SJSA1 (cell line): ENCODE measurements at places on chromosomes 16 and 17. TPM values are rescaled to one million over a fixed set of nuclear protein-coding genes. Genes with fewer than 3 reads are reported as not detected.

DNA sequence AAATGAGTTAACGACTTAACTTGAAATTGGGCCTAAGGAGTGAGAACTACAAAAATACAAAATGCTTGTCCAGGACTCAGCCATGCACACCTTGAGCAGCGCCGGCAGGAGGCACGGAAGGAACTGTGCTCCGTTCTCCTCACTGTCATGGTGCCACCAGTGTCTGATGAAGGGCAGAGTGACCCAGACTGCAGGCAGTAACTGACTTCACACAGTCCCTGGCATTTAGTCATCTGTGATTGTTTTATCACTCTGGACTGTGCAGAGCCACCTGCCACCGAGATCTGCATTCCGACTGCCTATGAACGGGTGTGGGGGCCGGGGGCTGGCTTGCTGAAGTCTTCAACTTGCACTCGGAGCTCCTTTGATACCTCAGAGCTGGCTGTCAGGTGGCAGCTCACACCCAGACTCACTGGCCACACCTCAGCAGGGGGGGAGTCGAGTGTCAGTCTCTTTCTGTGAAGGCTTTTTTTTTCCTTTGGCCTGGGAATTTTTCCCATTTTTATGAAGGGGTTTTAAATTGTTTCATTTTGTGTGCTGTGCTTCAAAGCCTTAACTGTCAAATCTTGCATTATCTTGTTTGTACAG is 20.2 kb upstream of the ENDOV start:
- H3K27ac ChIP-seq: no peak overlapping the region
- no peak overlapping the region for H3K4me3 ChIP-seq
- no peaks in the 10 kb centered on the region; the same call in 1 of the 2 replicates for H3K27me3 ChIP-seq

DNA sequence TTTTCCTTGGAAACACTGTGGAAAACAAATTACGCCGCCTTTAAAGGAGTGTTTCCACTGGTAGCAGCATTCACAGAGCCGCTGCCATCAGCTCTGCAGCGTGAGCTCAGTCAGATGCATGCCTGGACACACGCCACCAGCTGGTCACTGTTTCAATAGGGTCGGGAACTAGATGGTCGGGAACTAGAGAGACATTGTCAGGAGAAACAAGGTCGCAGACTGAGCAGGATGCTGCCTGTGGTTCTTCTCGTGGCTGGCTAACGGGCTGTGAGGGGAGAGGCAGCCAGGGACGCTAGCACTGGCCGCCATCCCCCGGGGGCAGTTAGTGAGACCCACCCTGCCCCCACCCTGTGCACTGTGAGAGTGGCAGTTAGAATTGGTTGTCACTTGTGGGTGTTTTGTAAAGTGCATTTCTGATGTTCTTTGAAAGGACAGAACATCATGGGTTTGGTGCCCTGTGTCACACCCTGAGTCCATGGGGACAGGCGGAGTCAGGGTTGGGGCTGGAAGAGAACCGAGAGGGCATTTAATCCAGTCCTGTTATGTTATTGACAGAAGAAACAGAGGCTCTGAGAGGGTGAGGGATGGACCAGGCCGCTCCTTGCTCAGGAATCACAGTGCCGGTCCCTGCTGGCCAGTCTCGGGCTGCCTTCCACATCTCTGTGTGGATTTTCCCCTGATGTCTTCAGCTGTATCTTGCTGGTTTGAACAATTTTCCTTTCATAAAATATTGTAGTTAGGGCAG is 86.3 kb downstream of the SPECC1 start:
- no peak overlapping the region for H3K4me3 ChIP-seq
- no peaks in the 10 kb centered on the region; the same call in 1 of the 2 replicates for H3K27me3 ChIP-seq
- H3K27ac ChIP-seq: no peak overlapping the region
- H3K4me1 ChIP-seq: no peaks in the 10 kb centered on the region

Gene DCXR
- 128 and 176 TPM in 2 replicates for total RNA-seq

Gene KRT31
- total RNA-seq: not detected in 2 replicates

Gene KRT33A
- total RNA-seq: not detected in 2 replicates

Gene CES3
- total RNA-seq: not detected in 2 replicates

GRCh38 chr17:5272322-5272721 is 9.8 kb upstream of the RABEP1 start:
- H3K4me1 ChIP-seq: no peaks in the 10 kb centered on the region
- H3K36me3 ChIP-seq: no peaks in the 10 kb centered on the region
- H3K4me3 ChIP-seq: no peak overlapping the region
- H3K27me3 ChIP-seq: no peaks in the 10 kb centered on the region; the same call in 1 of the 2 replicates
- DNase-seq: no peak

Gene KRTAP3-1
- not detected in 2 replicates for total RNA-seq

- no peak overlapping the region for H3K27ac ChIP-seq
- H3K4me3 ChIP-seq: no peak overlapping the region
- no peaks in the 10 kb centered on the region for H3K36me3 ChIP-seq
These were observed 238.4 kb downstream of the CEP112 start for GRCh38 chr17:65953316-65954147.

DNA sequence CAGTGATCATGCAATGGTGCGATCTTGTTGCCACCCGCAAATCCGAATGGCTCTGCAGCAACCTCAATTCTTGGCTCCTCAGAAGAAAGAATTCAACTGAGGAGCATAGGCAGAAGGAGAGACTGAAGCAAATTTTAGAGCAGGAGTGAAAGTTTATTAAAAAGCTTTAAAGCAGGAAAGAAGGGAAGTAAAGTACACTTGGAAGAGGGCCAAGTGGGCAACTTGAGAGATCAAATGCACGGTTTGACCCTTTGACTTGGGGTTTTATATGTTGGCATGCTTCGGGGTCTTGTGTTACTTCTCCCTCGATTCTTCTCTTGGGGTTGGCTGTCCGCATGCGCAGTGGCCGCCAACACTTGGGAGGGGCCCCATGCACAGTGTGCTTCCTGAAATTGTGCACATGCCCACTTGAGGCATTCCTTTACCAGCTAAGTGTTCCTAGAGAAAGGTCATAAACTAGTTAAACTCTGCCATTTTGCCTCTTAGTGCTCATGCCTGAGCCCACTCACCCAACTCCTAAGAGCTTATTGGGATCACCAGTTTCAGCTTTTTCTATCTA is 36.7 kb downstream of the ZNRF1 start:
- DNase-seq: no peak
- no peaks in the 10 kb centered on the region for H3K27me3 ChIP-seq
- H3K36me3 ChIP-seq: peaks cover 2% of the 10 kb centered on the region; the same call in 1 of the 2 replicates
- H3K4me1 ChIP-seq: peaks cover 10% of the 10 kb centered on the region
- no peak overlapping the region for H3K27ac ChIP-seq
- no peak overlapping the region for H3K4me3 ChIP-seq

- H3K4me1 ChIP-seq: peaks cover 30% of the 10 kb centered on the region
- no peak overlapping the region for H3K27ac ChIP-seq
- DNase-seq: no peak
- no peaks in the 10 kb centered on the region for H3K27me3 ChIP-seq
- H3K36me3 ChIP-seq: peaks cover 52% of the 10 kb centered on the region
These were observed 4.5 kb upstream of the PHKG2 start for GRCh38 chr16:30743716-30744115.

- no peaks in the 10 kb centered on the region for H3K27me3 ChIP-seq
- H3K4me3 ChIP-seq: no peak overlapping the region
- no peak for DNase-seq
- H3K4me1 ChIP-seq: peaks cover 6% of the 10 kb centered on the region; the same call in 1 of the 2 replicates
These were observed 113.2 kb downstream of the PRKCB start for GRCh38 chr16:23948949-23949411.

Gene GSG1L
- not detected in 2 replicates for total RNA-seq

- no peak for DNase-seq
- no peak overlapping the region for H3K4me3 ChIP-seq
- peaks cover 100% of the 10 kb centered on the region for H3K36me3 ChIP-seq
- peaks cover 16% of the 10 kb centered on the region for H3K4me1 ChIP-seq
These were observed 42.0 kb downstream of the PLD6 start for GRCh38 chr17:17164156-17164555.

DNA sequence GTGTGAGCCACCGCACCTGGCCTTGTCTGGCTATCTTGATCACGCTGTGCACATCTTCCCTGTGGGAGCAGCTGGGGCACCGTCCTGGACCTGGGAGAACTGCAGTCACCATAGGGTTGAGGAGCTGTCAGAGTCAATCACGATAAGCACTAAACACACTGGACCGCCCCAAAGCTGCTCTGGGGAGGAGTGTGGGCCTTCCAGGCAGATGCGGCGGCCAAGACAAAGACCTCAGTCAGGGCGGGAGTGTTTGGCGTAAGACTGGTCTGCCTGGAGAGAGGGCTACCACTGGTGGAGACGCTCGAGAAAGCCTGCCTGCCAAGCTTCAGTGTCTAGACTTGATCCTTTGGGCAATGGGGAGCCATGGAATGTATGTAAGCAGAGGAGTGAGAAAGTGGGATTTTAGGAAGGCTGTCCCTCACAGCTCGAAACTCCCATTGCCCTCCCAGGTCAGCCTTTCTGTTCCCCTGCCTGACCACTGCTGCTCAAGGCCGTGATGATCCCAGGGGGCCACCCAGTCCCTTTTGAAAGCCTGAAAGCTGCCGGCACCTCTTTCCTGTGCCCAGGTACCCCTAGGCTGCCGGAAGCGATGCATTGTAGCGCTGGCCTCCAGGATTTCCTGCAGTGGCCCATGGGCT is 29.3 kb upstream of the CIBAR2 start:
- no peaks in the 10 kb centered on the region for H3K36me3 ChIP-seq
- no peak overlapping the region for H3K27ac ChIP-seq
- H3K4me3 ChIP-seq: no peak overlapping the region
- H3K4me1 ChIP-seq: peaks cover 16% of the 10 kb centered on the region
- no peaks in the 10 kb centered on the region for H3K27me3 ChIP-seq
- no peak for DNase-seq

DNA sequence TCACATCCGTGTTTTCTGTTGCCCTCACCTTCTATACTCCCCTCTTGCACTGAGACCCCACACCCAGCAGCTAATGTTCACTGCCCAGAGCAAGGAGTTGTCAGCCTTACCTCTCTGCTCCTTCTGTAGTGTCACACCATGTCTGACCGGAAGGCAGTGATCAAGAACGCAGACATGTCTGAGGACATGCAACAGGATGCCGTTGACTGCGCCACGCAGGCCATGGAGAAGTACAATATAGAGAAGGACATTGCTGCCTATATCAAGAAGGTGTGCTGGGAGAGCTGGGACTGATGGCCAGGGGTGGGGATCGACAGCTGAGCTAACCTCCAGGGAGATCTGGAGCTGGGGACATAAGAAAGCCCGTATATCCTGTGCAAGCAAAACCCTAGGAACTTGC is 3.7 kb downstream of the DYNLL2 start:
- H3K27ac ChIP-seq: no peak overlapping the region
- no peaks in the 10 kb centered on the region for H3K27me3 ChIP-seq
- peaks cover 20% of the 10 kb centered on the region for H3K4me1 ChIP-seq
- DNase-seq: no peak
- H3K36me3 ChIP-seq: peaks cover 88% of the 10 kb centered on the region
- H3K4me3 ChIP-seq: no peak overlapping the region

DNA sequence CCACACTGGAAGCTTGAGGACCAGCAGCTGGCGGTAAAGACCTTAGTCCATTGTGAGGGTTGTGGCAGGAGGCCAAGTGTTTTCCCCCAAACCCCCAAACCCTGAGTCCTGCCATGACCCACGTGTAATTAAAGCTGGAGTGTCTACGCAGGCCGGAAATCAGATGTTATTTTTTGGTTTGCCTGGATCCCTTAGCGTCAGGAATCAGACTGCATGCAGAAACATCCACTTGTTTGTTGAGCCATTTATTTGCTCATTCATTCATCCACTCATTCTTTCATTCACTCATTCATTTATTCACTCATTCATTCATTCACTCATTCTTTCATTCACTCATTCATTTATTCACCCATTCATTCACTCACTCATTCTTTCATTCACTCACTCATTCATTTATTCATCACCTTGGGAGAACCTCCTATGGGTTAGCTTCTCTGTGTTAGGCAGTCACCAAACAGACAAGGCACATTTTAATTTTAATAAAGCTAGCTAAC is 313.1 kb downstream of the MAF start:
- DNase-seq: no peak
- no peak overlapping the region for H3K4me3 ChIP-seq
- H3K27me3 ChIP-seq: no peaks in the 10 kb centered on the region
- H3K36me3 ChIP-seq: no peaks in the 10 kb centered on the region

Gene FOXO3B
- total RNA-seq: 2.5 and 4.0 TPM in 2 replicates

Gene TBC1D3C
- total RNA-seq: 0.13 TPM in 1 of 2 replicates, not detected in the other

- H3K36me3 ChIP-seq: no peaks in the 10 kb centered on the region
- H3K27me3 ChIP-seq: no peaks in the 10 kb centered on the region
- no peak overlapping the region for H3K27ac ChIP-seq
- H3K4me1 ChIP-seq: peaks cover 10% of the 10 kb centered on the region
These were observed 107.3 kb downstream of the CMIP start for GRCh38 chr16:81551821-81552304.

- no peak overlapping the region for H3K4me3 ChIP-seq
- peak overlapping the region; percentile 50 for H3K27ac ChIP-seq
- DNase-seq: peak; percentile 52
- no peaks in the 10 kb centered on the region for H3K27me3 ChIP-seq
- H3K36me3 ChIP-seq: no peaks in the 10 kb centered on the region
- peaks cover 68% of the 10 kb centered on the region for H3K4me1 ChIP-seq
These were observed 14.0 kb downstream of the CCR7 start for GRCh38 chr17:40551091-40551878.

DNA sequence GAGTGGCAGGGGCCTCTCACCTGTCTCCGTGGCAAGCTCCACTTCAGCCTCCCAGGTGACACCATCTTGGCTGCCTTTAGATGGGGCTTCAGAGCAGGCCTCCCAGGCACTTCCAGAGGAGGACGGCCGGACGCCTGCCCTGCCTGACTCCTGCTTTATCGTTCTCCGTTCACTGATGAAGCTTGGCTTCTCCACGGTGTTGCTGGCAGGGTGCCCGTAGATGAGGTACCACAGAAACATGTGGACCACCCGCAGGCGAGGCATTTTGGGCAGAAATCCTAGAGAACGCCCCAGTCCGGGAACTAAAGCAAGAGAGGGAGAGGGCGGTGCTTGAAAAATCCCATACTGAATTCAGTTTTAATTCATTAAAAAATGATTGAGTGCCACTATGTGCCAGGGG is 54.5 kb downstream of the GTF3C1 start:
- no peak overlapping the region for H3K4me3 ChIP-seq
- peak overlapping the region; percentile 75 for H3K27ac ChIP-seq
- DNase-seq: peak; percentile 91
- H3K36me3 ChIP-seq: peaks cover 92% of the 10 kb centered on the region

- no peak overlapping the region for H3K27ac ChIP-seq
- no peak overlapping the region for H3K4me3 ChIP-seq
- H3K4me1 ChIP-seq: peaks cover 17% of the 10 kb centered on the region
- H3K36me3 ChIP-seq: no peaks in the 10 kb centered on the region
- H3K27me3 ChIP-seq: no peaks in the 10 kb centered on the region
These were observed 121.8 kb downstream of the CYLD start for GRCh38 chr16:50863644-50864144.

DNA sequence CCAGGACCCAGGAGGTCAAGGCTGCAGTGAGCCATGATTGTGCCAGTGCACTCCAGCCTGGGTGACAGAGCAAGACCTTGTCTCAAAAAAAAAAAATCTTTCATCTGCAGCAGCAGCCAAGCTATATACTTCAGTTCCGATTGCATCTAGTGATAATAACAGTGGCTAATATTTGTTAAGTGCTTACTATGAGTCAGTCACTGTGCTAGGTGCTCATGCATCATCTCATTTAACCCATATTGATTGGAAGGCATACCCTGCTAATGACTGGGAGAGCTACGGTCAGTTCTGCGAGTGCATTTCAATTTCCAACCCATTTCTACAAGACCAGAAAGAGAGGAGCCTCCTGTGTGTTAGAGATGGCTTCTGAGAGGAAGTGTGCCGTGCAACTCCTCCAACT is 7.7 kb upstream of the TUBG2 start:
- DNase-seq: no peak
- peaks cover 23% of the 10 kb centered on the region for H3K27me3 ChIP-seq
- H3K4me3 ChIP-seq: no peak overlapping the region
- H3K36me3 ChIP-seq: no peaks in the 10 kb centered on the region

Gene CCT6B
- 0.84 and 1.9 TPM in 2 replicates for total RNA-seq
